ENCODE measurements at places on chromosomes 13 and 19. TPM values are rescaled to one million over a fixed set of nuclear protein-coding genes. Genes with fewer than 3 reads are reported as not detected.

The RNF225 gene
- 1.9 TPM for total RNA-seq

The LILRA5 gene
- total RNA-seq, result 4.2 TPM

The PABPC3 gene
- total RNA-seq, result 0.13 TPM

The CACNG8 gene
- not detected for total RNA-seq

The ADGRE2 gene
- 4.7 TPM for total RNA-seq

The FOSB gene
- total RNA-seq, result 7.1 TPM

The KLF2 gene
- total RNA-seq, result 30.2 TPM

The SIGLEC6 gene
- total RNA-seq, result 3.2 TPM

Measured in left lung (tissue), 14 donors.